Mucosa of gallbladder (tissue), 1 donor: ENCODE measurements at places on chromosomes 3 and 15.

GRCh38 chr3:15606434-15606891, 4.9 kb downstream of the BTD start:
- peak; percentile 37 for DNase-seq

DNA sequence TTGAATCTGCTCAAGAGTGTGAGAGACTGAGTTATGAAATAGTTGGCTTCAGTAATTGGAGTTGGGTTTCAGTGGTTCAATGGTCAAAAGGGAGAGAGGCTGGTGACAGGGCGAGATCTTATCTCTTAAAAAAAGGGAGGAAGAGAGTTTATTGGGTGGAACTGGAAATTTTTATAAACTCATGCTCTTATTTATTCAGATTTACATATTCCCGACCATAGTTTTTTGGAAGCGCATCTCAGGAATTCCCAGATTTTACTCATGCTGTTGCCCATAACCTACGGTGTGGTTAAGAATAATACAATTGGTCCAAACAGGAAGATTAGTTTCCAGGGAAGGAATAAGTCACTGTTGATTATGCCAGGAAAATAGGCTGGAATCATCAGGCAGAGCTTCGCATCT, 41.4 kb downstream of the CD200 start:
- no peak for DNase-seq

DNA sequence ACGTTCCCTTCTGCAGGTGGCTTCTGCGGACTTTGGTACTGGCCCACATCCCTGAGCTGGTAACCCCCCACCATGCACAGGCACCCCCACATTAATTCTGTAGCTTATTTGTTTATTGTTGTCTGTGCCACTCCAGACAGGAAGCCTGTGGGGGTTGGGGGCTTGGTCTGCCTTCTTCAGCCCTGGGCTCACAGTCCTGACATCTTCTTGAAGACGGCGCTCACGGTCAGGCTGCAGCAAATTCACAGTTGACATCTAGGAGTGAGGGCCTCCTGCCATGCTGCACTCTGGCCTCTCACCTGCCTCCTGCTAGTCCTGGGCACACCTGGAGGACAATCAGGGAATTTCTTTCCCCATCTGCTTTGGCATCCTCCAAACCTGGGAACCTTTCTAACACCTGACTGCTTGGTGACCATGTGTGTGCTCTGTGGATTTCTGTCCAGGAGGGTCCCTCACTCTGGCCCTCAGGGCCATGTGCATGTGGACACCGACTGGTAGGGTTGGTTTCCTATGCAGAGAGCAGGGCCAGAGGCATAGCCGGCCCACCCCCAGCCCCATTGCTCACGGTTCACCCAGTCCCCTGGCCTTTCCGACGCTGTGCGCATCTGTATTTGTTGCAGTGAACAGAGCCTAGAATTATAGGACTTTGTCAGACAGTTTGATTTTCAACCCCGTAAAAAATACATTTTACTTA, 68.8 kb downstream of the APBA2 start:
- DNase-seq: no peak

DNA sequence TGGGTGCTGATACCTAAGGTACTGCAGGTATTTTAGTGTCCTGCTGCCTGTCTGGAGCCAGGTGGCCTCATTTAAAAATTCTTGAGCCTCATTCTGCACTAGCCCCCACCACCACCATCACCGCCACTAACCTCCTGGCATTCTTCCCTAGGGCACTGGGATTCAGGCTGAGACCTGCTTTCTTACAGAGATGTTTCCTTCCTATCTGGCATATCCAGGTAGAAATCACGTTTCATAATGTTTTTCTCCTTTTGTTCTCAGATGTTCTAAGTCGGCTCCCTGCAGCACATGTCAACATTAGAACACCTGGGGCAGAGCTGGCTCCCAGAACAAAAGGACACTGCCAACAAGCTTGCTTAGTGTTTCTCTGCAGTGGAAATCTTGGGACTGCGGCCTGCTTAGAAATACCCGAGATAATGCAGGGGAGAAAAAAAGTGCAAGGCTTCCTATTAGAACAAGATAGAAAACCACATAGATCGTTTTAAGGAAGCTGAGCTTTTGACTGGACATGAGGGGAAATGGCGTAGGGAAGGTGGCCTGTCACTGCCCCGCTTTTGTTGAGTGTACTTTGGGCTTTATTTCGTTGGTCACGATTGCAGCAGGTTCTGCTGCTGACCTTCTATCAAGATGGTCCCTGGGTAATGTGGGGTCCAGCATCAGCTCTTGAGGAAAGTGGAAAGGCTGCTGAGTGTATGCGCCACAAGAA, 59.6 kb upstream of the PPARG start:
- DNase-seq: no peak

DNA sequence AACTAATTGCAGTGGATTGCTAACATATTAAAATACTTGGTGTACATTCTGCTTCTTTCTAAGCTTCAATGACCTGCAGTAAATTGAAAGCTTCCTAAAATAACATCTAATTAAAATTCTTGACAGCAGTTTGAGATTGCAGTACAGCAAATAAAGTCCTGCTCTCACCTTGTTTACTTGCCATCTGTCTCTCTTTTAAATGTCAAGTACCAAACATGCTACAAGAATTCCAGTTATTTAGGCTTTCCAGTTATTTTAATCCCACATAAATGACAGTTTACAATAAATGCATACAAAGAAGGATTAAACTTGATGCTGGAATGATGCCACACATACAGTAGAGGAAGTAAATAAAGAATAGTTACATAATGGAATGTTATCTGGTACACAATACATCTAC, 33.2 kb downstream of the CBLB start:
- no peak for DNase-seq

DNA sequence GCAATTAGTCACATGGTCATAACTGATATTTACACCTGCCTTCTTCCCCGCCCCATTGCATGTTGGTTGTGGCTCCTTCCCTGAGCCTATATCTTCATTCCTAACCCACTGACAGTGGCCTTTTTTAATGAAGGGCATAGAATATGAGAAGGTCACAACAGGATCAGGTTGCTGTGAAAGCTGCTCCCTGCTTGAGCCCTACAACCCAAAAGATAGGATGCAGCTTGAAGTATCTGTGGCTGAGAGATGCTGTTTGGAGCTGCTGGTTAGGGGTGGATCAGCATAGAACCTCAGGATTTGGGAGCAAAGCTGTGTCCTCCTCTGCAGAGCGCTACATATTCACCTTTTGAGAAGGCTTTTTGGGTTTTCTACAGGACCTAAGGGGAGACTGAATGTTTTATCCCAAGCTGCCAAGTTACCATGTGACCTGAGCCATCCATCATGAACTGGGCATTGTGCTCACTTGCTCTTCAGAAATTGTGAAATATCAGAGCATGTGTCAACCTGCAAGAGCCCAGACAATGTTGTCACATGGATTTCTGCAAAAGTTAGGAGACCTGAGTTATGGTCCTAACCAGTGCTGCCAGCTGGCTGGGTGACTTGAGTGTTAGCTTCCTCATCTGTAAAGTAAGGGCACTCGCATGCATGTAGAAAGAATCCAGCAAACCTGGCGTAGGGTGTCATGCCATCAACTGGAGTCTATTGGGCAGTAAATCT, 49.8 kb upstream of the ARL8B start:
- DNase-seq: no peak

GRCh38 chr3:195582947-195583346, 793 bp downstream of the APOD start:
- peak; percentile 28 for DNase-seq
